Caco-2 (cell line): ENCODE measurements at places on chromosomes 12 and 14.

DNA sequence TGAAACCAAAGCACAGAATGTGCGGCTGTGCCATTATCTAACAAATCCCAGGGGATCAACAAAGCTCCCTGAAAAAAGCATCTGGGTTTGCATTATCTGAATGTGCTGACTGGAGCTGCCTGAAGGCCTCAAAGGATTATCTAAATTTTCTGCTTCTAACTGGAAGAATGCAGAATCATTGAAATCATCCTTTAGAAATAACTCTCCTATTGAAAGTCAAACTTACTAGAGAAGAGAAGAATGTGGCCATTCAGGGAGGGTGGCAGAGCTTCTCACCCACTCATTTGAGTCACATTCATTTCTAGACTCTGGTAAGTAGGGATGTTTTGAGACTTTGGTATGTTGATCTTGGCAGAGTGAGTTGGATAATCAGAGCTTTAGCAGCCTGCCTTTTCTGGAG is 220.6 kb upstream of the RGS6 start:
- DNase-seq, result no peak

DNA sequence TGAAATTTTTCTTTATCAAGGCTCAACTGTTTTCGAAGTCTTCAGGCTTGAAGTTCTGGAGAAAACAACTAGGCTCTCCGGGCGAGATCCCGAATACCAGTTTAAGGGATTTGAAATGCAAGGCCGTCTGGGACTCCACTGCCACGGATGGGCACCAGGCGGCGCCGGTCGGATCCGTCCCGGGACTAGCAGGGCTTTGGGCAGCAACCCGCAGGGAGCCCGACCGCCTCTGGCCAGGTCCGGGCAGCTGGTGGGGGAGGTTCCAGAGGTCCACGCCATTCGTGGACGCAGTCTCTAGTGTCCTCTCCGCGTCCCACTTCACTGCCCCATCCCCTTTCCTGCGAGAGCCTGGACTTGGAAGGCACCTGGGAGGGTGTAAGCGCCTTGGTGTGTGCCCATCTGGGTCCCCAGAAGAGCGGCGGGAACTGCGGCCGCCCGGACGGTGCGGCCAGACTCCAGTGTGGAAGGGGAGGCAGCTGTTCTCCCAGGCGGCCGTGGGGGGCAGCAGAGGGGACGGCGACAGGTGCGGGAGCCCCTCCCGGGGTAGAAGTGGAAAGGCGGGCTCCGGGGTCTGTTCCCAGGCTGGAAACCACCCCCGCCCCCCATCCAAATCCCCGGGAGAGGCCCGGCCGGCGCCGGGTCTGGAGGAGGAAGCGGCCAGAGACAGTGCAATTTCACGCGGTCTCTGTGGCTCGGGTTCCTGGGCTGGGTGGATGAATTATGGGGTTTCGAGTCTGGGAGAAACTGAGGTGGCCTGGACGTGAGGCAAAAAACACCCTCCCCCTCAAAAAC is 838 bp upstream of the ERBB3 start:
- peak; percentile 93 for DNase-seq

DNA sequence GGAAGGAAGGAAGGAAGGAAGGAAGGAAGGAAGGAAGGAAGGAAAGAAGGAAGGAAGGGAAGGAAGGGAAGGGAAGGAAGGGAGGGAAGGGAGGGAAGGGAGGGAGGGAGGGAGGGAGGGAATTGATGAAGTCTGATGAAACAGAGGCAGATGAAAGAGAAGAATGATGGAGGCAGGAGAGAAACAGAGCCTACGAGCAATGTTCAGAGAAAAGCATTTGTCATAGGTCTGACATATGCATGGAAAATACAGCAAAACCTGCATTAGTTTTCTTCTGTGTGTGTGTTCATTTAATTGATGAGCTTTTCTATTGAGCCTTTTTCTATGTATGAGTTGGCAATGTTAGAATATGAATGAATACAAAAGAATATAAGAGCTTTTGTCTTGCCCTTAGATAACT is 343.4 kb downstream of the GXYLT1 start:
- no peak for DNase-seq

GRCh38 chr14:84029246-84029645 is 1500.7 kb upstream of the FLRT2 start:
- DNase-seq, result no peak

DNA sequence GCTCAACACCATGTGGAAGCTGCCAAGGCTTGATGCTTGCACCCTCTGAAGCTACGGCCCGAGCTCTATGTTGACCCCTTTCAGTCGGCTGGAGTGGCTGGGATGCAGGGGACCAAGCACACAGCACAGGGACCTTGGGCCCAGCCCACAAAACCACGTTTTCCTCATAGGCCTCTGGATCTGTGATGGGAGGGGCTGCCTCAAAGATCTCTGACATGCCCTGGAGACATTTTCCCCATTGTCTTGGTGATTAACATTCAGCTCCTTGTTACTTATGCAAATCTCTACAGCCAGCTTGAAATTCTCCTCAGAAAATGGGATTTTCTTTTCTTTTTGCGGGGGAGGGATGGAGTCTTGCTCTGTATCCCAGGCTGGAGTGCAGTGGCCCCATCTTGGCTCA is 46.3 kb downstream of the MON2 start:
- no peak for DNase-seq

DNA sequence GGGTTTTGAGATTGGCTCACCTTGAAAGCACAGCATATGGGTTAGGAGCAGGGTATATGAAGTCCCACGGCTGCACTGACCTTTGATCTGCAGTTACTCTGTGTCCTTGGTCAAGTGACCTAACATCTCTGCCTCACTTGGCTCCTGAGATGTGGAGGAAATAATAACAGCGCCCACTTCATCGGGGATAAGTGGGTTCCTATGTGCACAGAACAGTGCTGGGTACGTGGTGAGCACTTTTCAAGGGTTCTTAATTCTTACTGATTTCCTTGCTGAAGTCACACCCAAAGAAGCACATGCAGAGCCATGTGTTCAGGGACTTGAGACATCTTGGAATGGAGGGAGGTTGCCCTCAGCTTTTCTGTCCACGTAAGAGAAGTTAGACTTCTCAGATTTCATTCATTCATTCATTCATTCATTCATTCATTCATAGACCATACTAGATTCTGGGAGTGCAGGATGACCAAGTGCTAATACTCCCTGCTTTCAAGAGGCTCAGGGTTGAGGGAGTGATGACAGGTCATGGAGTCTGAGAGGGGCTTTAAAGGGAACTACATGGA is 39.4 kb downstream of the ADGRD1 start:
- no peak for DNase-seq

- DNase-seq, result no peak
Observed at GRCh38 chr14:100825713-100826331, at the start of gene MEG3. Gene MEG3, plus strand, starts transcription at chr14:100826118.
